ENCODE measurements at places on chromosomes 11 and 22.

DNA sequence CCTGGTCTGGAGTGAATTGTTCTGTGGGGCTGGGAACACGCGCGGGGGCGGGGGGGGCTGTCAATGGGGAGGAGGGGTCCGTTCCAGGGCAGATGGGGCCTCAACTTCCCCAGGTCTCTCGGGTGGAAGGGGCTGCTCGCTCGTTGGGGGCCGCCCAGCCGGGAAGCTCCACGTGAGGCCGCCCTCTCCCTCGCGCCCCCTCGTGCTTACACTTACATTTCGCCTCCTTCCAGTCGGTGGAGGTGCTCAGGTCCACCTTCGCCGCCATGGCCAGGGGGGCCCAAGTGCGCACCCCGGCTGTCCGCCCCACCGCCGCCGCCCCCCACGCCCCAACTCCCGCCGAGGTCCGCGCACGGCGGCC, 452 bp downstream of the MACROD1 start:
- peak overlapping the region; percentile 82 for H3K4me3 ChIP-seq
- H3K27me3 ChIP-seq: no peaks in the 10 kb centered on the region
- H3K27ac ChIP-seq: peak overlapping the region; percentile 65
- H3K4me1 ChIP-seq: peaks cover 12% of the 10 kb centered on the region

DNA sequence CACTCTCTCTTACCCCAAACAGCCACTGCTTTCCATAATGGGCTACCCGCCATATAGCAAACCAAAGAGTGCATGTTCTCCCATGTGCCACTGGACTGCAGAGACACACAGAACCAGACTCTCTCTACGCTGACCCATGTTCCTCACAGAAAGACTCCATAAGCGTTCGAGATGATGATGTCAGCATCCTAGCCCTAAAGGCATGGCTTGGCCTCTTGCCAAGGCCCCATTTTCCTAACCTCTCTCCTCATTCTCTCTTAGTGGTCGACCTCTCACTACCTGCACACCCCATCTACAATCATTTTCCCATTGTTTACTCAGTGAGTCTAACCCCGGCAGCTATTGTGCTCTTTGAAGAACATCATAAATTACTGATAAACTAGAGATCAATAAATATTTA, 4.9 kb downstream of the NDUFC2 start:
- H3K4me1 ChIP-seq: peaks cover 10% of the 10 kb centered on the region
- H3K36me3 ChIP-seq: peaks cover 16% of the 10 kb centered on the region

DNA sequence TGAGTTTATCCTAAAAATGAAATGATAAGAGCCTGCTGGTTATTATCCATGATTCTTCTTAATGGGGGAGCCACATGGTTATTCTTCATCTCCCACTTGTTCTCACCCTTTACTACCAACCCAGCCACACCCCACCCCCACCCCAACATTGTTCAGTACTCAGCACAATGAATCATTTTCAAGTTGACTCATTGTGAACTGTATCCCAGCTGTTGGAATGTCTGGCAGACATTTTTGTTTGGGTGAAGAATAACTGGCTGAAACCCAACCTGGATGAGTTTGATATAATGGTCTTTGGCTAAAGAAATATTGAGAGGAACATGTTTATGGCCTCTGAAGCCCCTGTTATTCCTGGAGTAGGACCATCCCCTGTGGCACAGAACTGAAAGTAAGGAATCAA, 136.2 kb downstream of the ELP4 start:
- no peak overlapping the region for H3K4me3 ChIP-seq
- no peaks in the 10 kb centered on the region for H3K27me3 ChIP-seq
- no peaks in the 10 kb centered on the region for H3K4me1 ChIP-seq
- H3K36me3 ChIP-seq: no peaks in the 10 kb centered on the region
- peak overlapping the region; percentile 17 for H3K27ac ChIP-seq

DNA sequence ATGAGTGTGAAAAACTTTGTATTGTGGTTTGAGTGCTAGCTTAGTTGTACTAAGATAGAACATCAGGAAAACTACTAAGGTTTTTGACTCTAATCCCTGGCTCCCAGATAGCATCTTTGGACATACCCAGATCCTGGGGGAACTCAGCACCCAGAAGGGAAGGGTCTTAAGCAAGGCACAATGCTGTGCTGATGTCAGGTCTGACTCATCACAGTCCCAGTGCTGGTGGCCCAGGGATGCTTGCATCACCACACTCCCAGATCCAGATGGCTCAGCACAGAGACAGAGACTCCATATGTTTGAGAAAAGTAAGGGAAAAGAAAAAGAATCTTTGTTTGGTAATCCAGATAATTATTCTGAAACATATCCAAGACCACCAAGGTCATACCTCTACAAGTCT, 18.3 kb upstream of the OR56A3 start:
- H3K36me3 ChIP-seq: no peaks in the 10 kb centered on the region
- H3K27ac ChIP-seq: no peak overlapping the region
- DNase-seq: no peak
- no peak overlapping the region for H3K4me3 ChIP-seq
- H3K27me3 ChIP-seq: no peaks in the 10 kb centered on the region
- no peaks in the 10 kb centered on the region for H3K4me1 ChIP-seq

DNA sequence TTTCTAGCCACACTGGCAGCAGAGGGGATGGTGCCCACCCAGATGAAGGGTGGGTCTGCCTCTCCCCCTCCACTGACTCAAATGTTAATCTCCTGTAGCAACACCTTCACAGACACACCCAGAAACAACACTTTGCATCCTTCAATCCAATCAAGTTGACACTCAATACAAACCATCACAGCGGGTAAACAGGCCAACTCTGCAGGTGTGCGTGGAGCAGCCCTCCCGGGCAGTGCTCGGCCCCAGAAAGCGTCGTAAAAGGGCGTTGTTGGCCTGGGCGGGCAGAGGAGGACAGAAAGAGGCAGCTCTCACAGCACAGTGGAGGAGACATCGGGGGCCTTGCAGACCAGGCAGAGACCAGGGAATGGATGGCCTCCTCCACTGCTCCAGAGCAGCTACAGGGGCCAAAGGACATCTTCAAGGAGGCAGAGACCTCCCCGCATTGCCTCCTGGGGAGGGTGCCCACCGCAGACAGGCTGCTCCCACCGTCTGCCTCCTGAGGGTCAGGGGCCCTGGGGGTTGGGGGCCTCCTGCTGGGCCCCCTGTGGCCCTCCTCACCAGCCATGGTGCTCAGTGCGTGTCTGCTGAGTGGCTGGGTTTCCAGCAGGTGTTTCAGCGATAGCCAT, 56.1 kb upstream of the FADD start:
- peak overlapping the region; percentile 16 for H3K27ac ChIP-seq
- H3K4me3 ChIP-seq: no peak overlapping the region
- peaks cover 40% of the 10 kb centered on the region for H3K36me3 ChIP-seq
- H3K27me3 ChIP-seq: no peaks in the 10 kb centered on the region
- H3K4me1 ChIP-seq: no peaks in the 10 kb centered on the region

GRCh38 chr11:94129512-94130297, 1.1 kb downstream of the PANX1 start:
- no peaks in the 10 kb centered on the region for H3K27me3 ChIP-seq
- DNase-seq: peak; percentile 59
- peaks cover 40% of the 10 kb centered on the region for H3K4me1 ChIP-seq

DNA sequence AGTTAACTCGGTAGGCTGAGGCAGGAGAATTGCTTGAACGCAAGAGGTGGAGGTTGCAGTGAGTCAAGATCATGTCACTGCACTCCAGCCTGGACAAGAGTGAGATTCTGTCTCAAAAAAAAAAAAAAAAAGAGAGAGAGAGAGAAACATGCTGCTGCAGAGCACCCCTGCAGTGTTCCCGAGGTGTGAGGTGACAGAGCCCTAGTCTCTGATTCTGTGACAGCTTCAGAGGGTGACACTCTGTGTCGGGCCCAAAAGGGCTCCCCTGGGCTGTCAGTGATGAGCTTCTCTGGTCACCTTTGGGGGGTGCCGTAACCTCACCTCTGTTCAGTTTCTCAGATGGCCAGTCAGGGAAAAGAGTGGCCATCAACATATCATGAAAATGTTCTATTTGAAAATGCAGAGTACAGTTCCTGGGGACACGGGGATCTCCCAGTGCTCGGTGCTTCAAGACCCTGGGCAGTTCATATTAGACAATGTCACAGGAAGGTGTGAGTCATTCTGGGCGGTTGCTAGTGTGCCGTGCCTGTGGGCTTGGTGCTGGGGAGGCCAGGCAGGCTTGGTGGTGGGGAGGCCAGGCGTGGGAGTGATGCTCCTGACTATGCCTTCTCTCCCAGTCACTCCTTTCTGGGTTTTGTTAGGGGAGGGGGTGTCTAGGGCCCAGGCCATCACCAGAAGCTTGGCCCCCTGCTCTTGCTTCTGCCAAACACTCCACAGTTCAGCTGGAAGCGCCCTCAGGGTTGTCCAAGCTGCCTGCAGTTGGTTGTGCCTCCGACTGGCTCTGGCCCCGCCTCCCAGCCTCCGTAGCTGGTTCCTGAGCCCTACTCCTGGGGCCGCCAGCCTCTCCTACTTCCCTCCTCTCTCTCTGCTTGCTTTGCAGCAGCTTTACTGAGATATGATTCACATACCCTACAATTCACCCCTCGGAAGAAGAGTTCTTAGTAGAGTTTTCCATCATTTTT, 52.5 kb upstream of the CLDN5 start:
- H3K27ac ChIP-seq: no peak overlapping the region
- no peaks in the 10 kb centered on the region for H3K27me3 ChIP-seq
- H3K4me3 ChIP-seq: no peak overlapping the region
- no peak for DNase-seq

GRCh38 chr11:61332281-61332796, 566 bp downstream of the DDB1 start:
- peak overlapping the region; percentile 97 for H3K4me3 ChIP-seq
- peak overlapping the region; percentile 93 for H3K27ac ChIP-seq
- H3K36me3 ChIP-seq: peaks cover 23% of the 10 kb centered on the region

DNA sequence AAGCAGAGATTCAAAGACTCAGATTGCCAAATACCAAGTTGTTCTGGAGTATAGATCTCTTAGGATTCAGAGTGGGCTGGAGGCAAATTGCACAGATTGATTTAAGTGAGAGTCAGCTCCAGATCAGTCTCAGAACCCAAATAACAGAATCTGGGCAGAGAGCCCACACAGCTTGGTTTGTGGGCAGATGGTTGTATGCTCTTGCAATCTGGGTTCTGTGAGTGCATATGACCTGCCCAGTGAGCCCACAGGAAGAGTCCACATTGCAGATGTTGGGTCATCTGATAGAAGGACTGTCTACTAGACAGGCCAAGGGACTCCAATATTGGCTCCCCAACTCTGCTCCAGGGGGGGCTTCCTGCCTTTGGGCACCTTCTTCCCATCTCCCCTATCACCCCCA, 65.9 kb downstream of the ADAMTS15 start:
- H3K4me1 ChIP-seq: peaks cover 9% of the 10 kb centered on the region
- H3K27ac ChIP-seq: no peak overlapping the region
- H3K27me3 ChIP-seq: no peaks in the 10 kb centered on the region
- H3K36me3 ChIP-seq: no peaks in the 10 kb centered on the region

GRCh38 chr11:62895501-62895900, 14.8 kb downstream of the SLC3A2 start:
- H3K27me3 ChIP-seq: no peaks in the 10 kb centered on the region
- DNase-seq: no peak
- no peaks in the 10 kb centered on the region for H3K36me3 ChIP-seq
- no peak overlapping the region for H3K4me3 ChIP-seq
- no peak overlapping the region for H3K27ac ChIP-seq

DNA sequence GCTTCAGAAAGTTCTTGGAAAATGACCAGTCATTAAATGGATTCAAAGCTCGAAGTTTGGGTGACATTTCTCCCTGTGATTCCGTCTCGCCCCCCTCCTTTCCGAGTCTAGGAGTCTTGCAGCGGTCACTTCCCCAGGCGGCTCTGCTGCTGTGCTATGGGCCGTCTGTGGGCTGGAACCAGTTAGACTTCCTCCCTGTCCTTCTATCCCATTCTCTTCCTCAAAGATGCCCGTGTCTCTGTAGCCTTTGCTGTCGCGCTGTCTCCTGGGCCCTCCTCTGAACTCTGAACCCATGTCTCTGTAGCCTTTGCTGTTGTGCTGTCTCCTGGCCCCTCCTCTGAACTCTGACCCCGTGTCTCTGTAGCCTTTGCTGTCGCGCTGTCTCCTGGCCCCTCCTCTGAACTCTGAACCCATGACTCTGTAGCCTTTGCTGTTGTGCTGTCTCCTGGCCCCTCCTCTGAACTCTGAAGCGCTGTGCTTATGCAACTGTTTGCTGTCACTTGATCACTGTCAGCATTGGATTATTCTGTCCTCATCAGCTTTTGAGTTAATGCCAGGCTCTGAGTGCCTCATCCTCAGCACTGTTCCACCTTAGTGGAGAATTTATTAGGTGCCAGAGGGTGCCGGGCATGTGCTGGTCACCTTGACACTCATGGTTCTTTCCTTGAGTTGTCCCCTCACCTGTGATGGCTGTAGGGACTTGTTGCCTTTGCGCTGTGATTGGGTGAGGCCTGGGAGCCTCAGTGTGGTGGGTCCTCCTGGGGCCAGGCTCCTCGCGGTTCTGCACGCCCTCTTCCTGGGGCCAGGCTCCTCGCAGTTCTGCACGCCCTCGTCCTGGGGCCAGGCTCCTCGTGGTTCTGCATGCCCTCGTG, 173.3 kb downstream of the TBC1D22A start:
- H3K36me3 ChIP-seq: no peaks in the 10 kb centered on the region
- no peak for DNase-seq
- H3K4me3 ChIP-seq: no peak overlapping the region
- no peaks in the 10 kb centered on the region for H3K4me1 ChIP-seq
- H3K27ac ChIP-seq: no peak overlapping the region

DNA sequence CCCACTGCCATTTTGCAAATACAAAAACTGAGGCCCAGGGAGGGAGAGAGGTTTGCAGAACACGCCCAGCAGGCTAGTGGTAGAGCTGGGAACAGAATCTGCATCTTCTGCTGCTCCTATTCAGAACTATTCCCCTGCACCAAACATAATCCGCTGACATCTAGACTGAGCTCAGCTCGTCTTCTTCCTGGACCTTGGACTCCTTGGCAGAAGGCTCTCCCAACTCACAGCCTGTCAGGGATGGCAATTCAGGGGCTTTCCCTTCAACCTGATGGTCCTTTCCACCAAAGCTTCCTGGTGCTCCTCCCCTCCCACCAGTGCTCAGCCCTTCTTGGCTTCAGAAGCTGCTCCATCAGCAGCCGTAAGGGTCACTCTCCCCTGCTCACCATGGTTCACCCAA, 9.5 kb upstream of the NPAS4 start:
- DNase-seq: no peak
- H3K36me3 ChIP-seq: no peaks in the 10 kb centered on the region
- peak overlapping the region; percentile 27 for H3K27ac ChIP-seq
- no peaks in the 10 kb centered on the region for H3K27me3 ChIP-seq
- no peak overlapping the region for H3K4me3 ChIP-seq

GRCh38 chr11:30406978-30407762, 84.3 kb downstream of the ARL14EP start:
- H3K4me3 ChIP-seq: no peak overlapping the region
- no peak for DNase-seq
- H3K36me3 ChIP-seq: peaks cover 6% of the 10 kb centered on the region
- H3K27me3 ChIP-seq: no peaks in the 10 kb centered on the region

- no peak overlapping the region for H3K27ac ChIP-seq
- H3K36me3 ChIP-seq: no peaks in the 10 kb centered on the region
- no peaks in the 10 kb centered on the region for H3K27me3 ChIP-seq
- no peaks in the 10 kb centered on the region for H3K4me1 ChIP-seq
- no peak for DNase-seq
Observed at GRCh38 chr11:2041963-2042362, 44.3 kb upstream of the H19 start.

GRCh38 chr11:12087075-12088004, 23.1 kb upstream of the MICAL2 start:
- H3K4me1 ChIP-seq: peaks cover 24% of the 10 kb centered on the region
- peak overlapping the region; percentile 99 for H3K27ac ChIP-seq
- peak overlapping the region; percentile 69 for H3K4me3 ChIP-seq
- no peaks in the 10 kb centered on the region for H3K27me3 ChIP-seq
- no peaks in the 10 kb centered on the region for H3K36me3 ChIP-seq
- DNase-seq: peak; percentile 82

Measured in ascending aorta (tissue), 2 donors.